ENCODE measurements at places on chromosomes 1 and 21.

DNA sequence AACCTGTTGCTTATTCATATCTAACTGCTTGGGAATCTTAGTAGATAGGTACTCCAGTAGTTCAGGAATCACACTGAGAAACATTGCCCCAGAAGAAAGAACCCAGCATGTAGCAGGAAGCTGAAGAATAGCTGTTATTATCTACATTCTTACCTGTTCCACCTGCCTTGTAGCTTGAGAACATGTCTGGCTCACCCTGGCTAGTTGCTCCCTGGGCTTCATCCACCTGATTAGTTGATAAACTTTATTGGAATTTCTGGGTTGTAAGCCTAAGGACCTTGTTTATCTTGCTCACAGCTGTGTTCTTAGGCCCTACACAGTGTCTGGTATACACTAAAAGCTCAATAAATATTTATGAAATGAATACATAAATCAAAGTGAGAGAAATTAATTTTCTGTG lies 106.3 kb upstream of the DMRTA2 start:
- DNase-seq = no peak

DNA sequence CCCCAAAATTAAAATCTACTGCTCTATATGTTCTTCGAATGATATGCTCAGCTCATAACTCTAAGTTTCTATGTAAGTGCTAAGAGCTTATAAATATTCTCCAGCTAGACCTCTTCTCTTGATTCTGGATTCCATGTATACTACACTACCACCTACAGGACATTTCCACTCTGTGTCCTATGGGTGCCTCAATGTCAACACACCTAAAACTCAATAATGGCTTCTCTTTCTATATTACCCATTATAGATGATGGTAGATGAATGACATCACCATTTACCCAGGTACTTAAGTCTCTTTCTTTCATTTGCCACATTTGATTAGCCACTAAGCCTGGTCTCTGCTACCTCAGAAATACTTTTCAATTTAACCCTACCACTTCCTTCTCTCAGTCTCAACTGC lies 41.3 kb downstream of the TBX19 start:
- no peak for DNase-seq

- DNase-seq = no peak
Measured at GRCh38 chr21:41876928-41877652, 2.1 kb downstream of the PRDM15 start.

DNA sequence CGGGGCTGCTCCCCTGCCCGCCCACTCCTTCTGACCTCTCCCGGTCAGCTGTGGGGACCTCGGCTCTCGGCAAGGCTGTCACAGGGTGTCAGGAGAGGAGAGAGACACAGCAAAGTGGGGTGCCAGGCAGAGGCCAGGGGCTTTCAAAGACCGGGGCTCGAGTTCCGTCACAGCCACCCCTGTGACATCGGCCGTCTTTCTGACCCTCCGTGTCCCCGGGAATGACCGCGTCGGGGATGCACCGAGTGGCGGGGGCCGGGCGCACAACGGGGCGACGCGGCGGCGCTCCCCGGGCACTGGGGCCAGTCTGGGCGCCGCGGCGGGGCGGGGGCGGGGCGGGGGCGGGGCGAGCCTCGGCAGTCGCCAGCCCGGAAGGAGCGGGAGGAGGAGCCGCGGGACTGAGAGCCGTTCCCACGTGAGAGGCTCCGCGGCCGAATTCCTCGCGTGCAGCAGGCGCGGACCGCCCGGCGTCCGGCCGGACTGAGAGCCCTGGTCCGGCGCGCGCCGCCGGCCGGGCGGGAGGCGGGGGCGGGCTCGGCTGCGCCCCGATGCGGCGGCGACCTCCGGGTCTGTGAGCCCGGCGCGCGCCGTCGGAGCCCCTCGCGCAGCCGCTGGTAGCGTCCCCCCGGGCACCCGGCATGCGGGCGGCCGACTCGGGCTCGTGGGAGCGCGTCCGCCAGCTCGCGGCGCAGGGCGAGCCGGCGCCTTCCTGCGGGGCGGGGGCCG lies 229.7 kb upstream of the TMEM51 start:
- DNase-seq = peak; percentile 28
